Upper lobe of left lung (tissue), 6 donors: ENCODE measurements at places on chromosomes 3 and 15.

DNA sequence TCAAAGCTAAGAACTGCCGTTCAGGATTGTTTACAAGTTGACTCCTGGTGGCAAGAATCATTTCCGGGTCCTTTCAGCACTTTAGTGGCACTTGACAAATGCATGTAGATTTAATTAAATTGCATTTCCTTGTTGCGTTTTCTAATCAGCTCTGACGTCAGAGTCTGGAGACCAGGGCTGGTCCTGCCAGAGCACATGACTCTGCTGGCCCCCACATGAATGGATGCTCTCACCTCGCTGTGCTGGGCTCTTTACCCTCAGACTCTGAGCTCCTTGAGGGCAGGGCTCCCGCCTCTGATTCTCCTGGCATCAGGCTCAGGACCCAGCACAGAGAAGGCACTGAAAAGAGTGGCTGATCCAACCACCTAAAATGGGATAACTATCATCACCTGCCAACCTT lies 69.4 kb downstream of the FEM1B start:
- no peak overlapping the region for H3K27ac ChIP-seq
- no peak overlapping the region for H3K4me3 ChIP-seq
- peaks cover 8% of the 10 kb centered on the region for H3K4me1 ChIP-seq
- DNase-seq, result no peak
- no peaks in the 10 kb centered on the region for H3K36me3 ChIP-seq
- H3K27me3 ChIP-seq, result no peaks in the 10 kb centered on the region

- H3K4me3 ChIP-seq, result no peak overlapping the region
- H3K4me1 ChIP-seq, result no peaks in the 10 kb centered on the region
- no peak for DNase-seq
- no peaks in the 10 kb centered on the region for H3K27me3 ChIP-seq
- no peak overlapping the region for H3K27ac ChIP-seq
- no peaks in the 10 kb centered on the region for H3K36me3 ChIP-seq
These were observed 323.8 kb upstream of the DNAJC19 start for GRCh38 chr3:181313335-181313734.

DNA sequence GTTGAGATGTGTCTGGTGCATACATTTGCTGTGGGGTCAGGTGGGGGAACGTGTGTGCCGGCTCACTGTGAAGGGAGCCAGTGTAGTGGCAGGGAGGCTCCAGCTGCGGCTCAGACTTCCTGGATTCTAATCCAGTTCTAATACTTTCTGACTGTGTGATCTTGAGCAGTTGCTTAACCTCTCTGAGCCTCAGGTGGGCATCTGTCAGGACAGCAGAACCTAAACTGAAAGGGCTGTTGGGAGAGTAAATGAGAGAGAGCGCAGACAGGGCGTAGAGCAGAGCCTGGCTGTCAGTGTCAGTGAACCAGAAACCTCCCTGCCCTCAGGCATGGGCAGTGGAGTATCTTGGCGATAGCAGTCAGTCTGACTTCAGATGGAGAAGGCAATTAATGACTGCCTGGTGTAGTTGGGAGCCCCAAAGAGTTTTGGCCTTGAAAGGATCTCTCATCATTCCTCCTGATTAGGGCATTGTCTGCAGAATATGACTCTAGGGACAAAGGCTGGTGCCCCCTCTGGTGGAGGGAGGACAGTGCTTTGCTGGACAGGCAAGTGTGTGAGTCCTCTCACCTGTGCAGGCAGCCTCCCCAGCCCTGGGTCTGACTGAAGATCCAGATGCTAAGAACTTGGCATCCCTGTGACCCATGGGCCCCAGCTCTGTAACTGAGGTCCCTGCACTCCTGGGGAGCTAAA lies 9.6 kb downstream of the KBTBD13 start:
- peak overlapping the region; percentile 74 for H3K27ac ChIP-seq
- peaks cover 78% of the 10 kb centered on the region for H3K4me1 ChIP-seq
- no peak overlapping the region for H3K4me3 ChIP-seq
- DNase-seq, result no peak
- H3K27me3 ChIP-seq, result no peaks in the 10 kb centered on the region

DNA sequence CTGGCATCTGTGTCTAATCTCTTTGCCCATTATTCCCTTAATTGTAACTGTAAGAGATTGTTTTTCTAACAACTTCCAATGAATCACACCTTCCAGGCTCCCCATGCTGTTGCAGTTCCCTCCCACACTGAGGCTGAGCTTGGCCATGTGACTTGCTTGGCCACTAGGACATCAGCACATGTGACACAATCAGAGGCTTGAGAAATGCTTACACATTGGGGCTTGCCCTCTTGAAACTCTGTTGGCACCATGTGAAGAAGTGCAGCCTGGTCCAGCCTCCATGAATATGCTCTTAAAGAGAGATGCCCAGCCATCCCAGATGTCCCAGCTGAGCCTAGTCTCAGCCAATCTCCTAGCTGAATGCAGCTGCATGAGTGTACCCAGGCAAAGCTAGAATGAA lies 326.8 kb upstream of the SOX2 start:
- H3K4me3 ChIP-seq, result no peak overlapping the region
- no peaks in the 10 kb centered on the region for H3K27me3 ChIP-seq
- DNase-seq, result no peak
- H3K27ac ChIP-seq, result no peak overlapping the region

- H3K27ac ChIP-seq, result no peak overlapping the region
- no peak for DNase-seq
- no peaks in the 10 kb centered on the region for H3K36me3 ChIP-seq
- H3K4me1 ChIP-seq, result no peaks in the 10 kb centered on the region
These were observed 13.2 kb upstream of the ZBTB20 start for GRCh38 chr3:115160295-115160694.

GRCh38 chr3:127734754-127735473 lies 62.2 kb downstream of the ABTB1 start:
- H3K27me3 ChIP-seq, result no peaks in the 10 kb centered on the region
- peaks cover 49% of the 10 kb centered on the region for H3K4me1 ChIP-seq
- no peak for DNase-seq
- H3K36me3 ChIP-seq, result no peaks in the 10 kb centered on the region

GRCh38 chr15:62149729-62150128 lies 15.4 kb downstream of the C2CD4B start:
- no peaks in the 10 kb centered on the region for H3K36me3 ChIP-seq
- no peaks in the 10 kb centered on the region for H3K27me3 ChIP-seq
- DNase-seq, result no peak
- H3K4me3 ChIP-seq, result no peak overlapping the region

GRCh38 chr15:66961407-66961884 lies 104.0 kb upstream of the SMAD3 start:
- peaks cover 7% of the 10 kb centered on the region for H3K4me1 ChIP-seq
- no peak for DNase-seq

DNA sequence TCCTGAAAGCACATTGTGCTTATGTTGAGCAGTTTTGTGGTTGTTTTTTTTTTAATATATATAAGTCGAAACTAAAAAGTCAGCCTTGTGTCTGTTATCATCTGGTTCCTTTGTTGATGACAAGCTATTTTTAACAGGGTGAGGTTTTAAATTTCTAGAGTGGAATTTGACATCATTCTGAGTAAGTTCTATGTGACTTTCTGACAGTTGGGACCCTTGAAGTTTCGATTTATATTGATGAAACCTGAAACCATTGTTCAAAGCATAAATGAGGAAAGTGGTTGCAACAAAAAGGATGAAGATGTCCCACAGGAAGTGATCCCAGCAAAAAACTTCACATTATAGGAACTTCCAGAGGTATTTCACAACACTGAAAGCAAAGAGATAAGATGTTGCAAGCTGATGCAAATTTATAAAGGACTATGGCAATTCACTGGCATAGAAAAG lies 94.0 kb downstream of the CYP19A1 start:
- no peak for DNase-seq
- H3K36me3 ChIP-seq, result no peaks in the 10 kb centered on the region
- no peak overlapping the region for H3K4me3 ChIP-seq
- H3K4me1 ChIP-seq, result no peaks in the 10 kb centered on the region

DNA sequence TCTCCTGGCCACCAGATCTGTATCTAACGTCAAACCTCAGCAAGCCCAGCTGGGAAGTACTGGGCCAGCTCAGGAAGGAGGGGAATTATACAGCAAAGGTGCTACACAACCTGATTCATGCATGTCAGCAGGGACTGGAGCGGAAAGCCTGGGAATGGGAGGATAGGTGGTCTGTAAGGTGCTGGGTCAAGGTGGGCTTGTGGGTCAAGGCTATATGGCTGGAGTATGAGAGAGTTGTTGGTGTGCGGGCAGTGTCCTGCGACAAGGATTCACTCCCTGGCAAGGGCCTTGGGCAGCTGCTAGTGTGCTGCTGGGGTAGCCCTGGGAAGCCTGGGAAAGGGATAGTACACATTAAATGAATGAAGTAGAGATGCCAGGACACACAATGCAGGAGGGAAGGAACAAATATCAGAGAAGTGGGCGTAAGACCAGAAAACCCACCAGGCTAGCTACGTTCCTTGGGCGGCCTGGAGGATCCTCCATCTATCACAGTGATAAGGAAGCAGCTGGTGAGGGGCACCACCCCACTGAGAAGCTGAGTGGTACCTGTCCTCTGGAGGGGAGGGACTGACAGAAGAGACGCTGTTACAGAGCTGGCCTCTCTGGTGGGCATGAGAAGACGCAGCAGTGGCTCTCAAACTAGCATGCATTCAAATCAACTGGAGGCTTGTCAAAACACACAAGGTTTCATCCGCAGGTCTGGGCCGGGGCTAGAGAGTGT lies 8.5 kb upstream of the SYNM start:
- H3K36me3 ChIP-seq, result no peaks in the 10 kb centered on the region
- no peak overlapping the region for H3K27ac ChIP-seq
- H3K27me3 ChIP-seq, result no peaks in the 10 kb centered on the region
- no peak overlapping the region for H3K4me3 ChIP-seq
- DNase-seq, result no peak
- peaks cover 9% of the 10 kb centered on the region for H3K4me1 ChIP-seq

DNA sequence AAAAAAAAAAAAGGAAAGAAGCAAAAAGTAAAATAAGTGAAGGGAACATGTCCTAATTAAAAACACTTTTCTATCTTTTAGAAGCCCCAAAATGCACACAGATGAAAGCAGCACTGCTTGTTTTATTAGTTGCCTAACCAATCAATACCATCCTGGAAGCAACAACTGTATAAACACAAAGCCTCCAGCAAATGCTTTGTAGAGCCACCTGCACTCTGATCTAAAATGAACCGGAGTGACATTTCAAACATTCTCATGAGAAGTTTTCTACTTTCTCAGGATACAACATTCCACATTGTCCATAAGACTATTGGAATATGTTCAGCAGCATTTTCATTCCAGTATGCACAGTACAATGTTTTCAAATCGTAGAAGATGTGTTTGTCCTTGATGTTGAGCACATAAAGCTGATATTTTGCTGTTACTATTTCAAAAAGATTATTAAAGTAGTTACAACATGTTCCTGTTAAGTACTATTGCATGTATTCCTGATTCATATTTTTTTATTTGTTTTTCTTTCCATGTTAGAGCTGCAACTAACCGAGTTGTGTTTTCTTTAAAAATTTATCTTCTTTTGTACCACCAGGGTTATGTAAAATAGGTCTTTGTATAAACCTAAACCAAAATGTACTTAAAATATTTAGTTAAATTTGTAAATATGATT lies 50.3 kb upstream of the PLSCR5 start:
- no peak overlapping the region for H3K27ac ChIP-seq
- no peaks in the 10 kb centered on the region for H3K27me3 ChIP-seq
- H3K4me1 ChIP-seq, result no peaks in the 10 kb centered on the region
- no peak for DNase-seq

DNA sequence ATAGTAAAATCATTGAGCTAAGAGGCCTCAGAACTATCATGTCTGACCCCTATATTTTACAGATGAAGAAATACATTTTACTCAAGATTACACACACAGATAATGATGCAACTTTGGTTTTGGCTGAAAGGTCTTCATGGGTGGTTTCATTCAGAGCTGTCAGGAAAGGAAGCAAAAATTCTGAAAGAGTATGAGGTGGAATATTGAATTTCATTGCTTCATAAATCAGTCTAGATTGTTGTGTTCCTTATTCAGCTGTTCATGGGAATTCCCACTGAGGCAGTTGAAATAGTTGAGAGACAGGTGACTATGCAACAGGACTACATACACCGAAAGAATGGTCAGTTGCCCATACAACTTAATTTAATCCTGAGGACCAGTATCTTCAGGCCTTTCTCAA lies 39.4 kb downstream of the CD200 start:
- H3K4me1 ChIP-seq, result no peaks in the 10 kb centered on the region
- no peak overlapping the region for H3K4me3 ChIP-seq
- no peaks in the 10 kb centered on the region for H3K36me3 ChIP-seq
- no peak for DNase-seq

DNA sequence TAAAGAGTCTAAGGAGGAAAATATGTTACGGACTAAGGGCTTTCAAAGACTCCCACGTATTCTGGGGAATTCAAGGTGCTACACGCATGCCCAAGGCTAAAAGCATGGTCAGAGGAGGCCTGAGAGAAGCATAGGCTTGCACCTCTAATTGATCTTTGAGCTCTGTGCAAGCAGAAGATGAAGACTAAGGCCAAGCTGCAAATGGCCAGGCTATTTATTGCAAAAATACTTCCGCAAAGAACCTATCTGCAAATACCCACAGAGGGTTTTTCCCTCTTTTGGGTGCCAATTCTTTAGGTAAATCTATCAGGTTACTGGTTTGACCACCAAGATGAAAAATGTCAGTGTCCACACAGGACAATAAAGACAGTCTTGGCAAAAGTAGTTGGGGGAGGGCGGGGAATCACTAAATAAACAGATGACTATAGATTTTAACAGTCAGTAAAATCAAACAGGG lies 119.5 kb downstream of the STAG1 start:
- H3K27ac ChIP-seq, result no peak overlapping the region
- H3K4me3 ChIP-seq, result no peak overlapping the region
- no peaks in the 10 kb centered on the region for H3K27me3 ChIP-seq
- peaks cover 7% of the 10 kb centered on the region for H3K4me1 ChIP-seq
- no peak for DNase-seq
